Skin of body (tissue), 3 donors: ENCODE measurements at places on chromosomes 6 and 20. TPM values are rescaled to one million over a fixed set of nuclear protein-coding genes. Genes with fewer than 3 reads are reported as not detected.

Gene C20orf202
- 0.69 TPM for total RNA-seq

Gene MATN4
- 0.99 TPM for total RNA-seq

Gene BACH2
- 11.9 TPM for total RNA-seq

Gene NR2E1
- not detected for total RNA-seq

Gene SPO11
- not detected for total RNA-seq

Gene MAP1LC3A
- total RNA-seq, result 18.1 TPM

Gene LRP11
- 29.1 TPM for total RNA-seq

Gene TMEM74B
- total RNA-seq, result 2.5 TPM

Gene PRRT1
- 0.20 TPM for total RNA-seq

Gene FAXC
- total RNA-seq, result 2.0 TPM

Gene HTR1E
- not detected for total RNA-seq

Gene GNMT
- total RNA-seq, result 0.20 TPM

Gene RSPO3
- total RNA-seq, result 8.6 TPM

Gene VNN1
- 0.89 TPM for total RNA-seq

Gene LY6G6D
- total RNA-seq, result 10.3 TPM

Gene SUN5
- total RNA-seq, result not detected

Gene SIRPA
- 16.4 TPM for total RNA-seq

Gene TBC1D32
- total RNA-seq, result 37.8 TPM

Gene CST5
- not detected for total RNA-seq

Gene VARS2
- total RNA-seq, result 11.8 TPM

Gene DEFB112
- not detected for total RNA-seq

Gene CD2AP
- total RNA-seq, result 42.1 TPM

Gene TFAP2C
- 22.8 TPM for total RNA-seq

Gene BCLAF1
- 185 TPM for total RNA-seq

Gene BANF2
- total RNA-seq, result not detected
